ENCODE measurements at places on chromosomes 6 and 20.

DNA sequence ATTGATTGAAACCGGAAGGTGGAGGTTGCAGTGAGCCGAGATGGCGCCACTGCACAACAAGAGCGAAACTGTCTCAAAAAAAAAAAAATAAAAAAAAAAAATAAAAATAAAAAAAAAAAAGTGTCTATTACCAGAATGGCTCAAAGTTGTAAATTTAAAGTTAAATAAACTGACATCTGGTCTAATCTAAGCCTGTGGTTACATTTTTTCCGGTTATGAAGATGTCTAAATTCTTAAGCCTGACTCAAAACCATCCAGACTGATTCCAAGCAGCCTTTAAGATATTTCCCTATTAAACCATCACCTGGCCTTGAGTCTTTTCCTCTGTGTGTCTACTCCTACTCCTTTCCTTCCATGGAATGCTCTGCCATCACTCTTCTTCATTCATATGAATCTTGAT, 371.7 kb upstream of the RUNX2 start:
- DNase-seq = no peak

DNA sequence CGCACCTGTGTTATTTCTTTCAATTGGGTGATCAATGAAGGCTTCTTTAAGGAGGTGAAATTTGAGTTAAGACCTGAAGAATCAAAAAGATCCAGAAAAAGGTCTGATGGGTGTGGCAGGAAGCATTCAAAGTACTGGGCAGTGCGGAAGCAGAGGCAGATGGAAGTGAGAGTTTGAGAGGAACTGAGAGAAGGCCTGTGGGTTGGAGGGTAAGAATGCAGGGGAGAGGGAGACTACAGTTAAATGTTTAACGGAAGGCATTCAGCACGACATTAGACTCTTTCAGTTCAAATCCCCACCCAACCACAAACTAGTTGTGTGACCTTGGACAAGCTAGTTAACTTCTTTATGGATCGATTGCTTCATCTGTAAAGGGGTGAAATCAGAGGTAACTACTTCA, 50.5 kb upstream of the GCM1 start:
- DNase-seq = no peak

GRCh38 chr6:55826941-55827340, 48.4 kb downstream of the BMP5 start:
- DNase-seq = no peak

GRCh38 chr6:159817951-159818739, 18.1 kb downstream of the PNLDC1 start:
- DNase-seq = no peak

DNA sequence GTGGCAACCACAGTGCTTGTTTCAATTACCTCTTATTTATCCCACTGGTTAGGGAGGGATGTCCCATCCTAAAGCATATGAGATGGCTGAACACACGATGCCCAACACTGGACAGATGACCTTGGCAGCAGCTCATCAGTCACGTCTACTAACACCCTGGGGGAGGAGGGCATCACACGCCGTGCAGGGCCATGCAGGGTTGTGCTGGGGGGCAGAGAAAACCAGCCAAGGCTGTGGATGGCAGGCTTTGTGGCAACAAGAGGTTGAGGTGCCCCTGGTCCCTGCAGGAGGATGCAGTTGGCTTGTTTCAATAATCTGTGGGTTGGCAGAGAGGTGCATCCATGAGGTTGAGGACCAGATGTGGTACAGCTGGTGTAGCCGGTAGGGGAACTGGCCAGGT, 293.7 kb upstream of the SULF2 start:
- no peak for DNase-seq

DNA sequence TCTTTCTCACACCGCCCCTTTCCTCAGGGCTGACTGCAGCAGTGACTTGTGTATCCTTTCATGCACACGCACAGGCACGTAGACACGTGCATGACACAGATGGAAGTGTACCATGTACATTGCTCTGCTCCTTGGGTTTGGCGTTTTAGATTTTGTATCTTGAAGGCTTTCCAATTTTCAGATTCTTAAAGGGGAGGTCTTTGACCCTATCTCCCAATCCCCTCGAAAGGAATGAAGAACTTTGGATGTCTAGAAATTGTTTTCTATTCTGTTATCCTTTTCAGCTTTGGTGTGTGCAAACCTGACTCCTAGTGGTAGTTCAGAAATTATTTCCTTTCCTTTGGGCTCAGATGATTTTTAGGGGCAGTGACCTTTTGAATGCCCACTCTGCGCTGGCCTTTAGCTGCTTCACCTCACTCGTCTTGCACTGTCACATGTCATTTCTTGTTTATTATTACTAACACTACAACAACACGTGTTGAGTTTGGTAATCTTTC, 63.0 kb downstream of the HIVEP1 start:
- DNase-seq = no peak

GRCh38 chr6:42366011-42366705, 85.6 kb downstream of the TRERF1 start:
- no peak for DNase-seq

DNA sequence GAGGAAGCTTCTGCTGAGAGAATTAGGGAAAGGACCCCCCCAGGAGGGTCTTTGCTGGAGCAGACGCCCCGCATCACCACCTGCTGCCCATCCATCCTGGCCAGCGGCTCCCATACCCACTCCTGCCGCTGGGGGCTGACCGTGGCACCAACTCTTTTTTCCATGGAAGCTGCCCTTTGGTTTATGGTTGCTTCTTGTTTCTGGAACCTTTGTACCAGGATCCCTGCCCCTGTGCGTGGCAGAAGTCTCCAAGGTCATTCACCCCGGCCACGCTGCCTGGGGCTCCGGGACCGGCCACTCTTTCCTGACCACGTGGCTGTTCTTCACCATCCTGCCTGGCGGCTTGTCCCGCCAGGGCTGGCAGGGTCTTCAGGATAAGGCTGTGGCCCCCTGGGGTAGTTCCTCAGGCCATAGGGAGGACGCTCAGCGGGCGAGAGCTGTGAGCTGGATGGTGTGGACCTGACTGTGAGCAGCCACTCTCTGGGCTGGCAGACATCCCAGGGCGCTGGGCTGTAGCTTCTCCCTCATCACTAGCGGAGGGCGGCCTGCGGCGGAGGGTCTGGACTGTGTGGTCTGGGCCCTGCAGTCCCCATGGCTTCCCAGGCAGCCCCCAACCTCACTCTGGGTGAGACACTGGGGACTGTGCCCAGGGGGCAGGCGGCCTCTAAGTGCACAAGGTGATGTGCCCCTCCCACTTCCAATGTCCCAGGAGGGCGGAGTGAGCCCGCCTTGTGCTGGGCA, 22.8 kb upstream of the RBBP8NL start:
- DNase-seq = no peak

DNA sequence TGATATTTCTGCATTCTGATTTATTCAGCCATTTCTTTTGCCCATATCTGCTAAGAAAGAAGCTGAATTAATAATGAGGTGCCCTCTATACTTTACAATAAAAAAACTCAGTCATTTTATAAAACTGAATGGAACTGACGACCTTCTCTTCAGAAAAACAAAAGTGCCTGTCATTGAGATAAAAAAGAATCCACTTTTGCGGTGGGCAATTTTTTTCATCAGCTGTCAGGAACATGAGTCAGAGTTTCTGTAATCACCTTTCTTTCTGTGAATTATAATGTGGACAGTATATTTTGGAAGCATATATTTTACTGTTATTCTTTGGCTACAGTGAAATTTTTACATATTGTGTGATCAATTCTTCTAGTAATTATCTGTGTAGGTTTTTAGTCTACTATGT, 33.4 kb downstream of the IL20RA start:
- DNase-seq = no peak

DNA sequence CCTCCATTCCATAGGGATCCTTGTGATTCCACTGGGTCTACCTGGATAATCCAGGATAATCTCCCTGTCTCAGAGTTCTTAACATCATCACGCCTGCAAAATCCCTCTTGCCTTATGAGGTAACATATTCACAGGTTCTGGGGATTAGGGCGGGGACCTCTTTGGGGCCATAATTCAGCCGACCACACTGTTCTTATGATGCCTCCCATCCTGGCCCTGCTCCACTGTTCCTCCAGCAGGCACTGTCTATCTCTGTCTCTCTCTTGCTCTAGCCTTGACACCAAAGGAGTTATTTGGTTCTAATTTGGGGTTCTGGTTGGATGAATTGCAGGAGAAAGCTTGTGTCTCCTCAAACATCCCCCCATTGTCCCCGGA, 168.1 kb downstream of the NFATC2 start:
- DNase-seq = no peak

DNA sequence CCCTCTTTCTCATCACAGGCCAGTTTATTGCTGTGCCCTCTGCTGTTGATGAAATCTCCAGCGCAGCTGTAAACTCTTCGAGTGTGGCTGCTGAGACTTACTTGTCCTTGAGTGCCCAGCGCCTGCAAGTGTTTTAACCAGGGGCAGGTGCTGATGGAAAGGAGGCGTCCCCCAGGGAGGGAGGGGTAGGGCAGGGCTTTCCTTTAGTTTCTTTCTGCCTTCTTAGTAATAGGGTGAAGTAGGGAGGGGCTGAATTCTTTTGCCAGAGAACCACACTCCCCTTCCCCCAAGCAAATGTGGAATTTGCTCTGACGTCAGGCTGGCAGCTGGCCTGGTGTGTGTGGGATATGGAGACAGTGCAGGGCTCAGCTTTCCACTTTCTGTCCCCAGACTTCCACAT, 61.2 kb downstream of the IGF2R start:
- DNase-seq = no peak

DNA sequence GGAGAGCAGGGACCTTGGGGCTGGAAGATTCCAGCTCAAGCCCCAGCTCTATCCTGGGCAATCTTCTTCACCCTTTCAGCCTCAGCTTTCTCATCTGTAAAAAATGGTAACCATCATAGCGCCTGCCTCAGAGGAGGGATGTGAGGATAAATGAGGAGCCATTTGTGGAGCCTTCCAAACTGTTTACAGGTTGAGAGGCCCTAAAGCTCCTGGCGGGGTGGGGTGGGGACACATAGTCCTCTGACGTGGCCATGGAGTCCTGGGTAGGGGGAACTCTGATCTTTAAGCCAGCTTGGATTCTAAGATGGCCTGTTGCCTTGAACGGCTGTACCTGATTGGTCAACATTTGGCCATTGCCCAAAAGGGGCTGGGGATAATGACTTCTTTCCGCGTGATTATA, 111.1 kb downstream of the TOX2 start:
- no peak for DNase-seq

GRCh38 chr6:5343998-5344397, 82.7 kb downstream of the FARS2 start:
- DNase-seq = no peak

DNA sequence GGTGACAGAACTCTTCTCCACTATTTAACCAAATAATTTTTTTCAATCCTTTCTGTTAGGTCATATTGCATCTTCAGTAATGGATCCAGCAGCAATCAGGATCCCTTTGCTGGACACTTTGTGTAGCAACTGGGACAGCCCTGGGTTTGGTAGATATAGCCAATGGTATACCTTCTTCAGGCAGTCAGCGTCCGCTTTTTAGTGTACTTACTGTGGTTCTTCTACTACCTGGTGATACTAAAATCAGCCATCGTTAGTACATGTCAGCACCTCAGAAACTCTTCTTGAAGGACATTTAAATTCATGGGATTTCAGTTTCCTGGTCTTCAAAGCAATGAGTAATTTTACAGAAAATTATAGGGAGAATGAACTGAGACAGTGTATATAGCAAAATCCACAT, 93.5 kb downstream of the ADGRG6 start:
- DNase-seq = no peak

DNA sequence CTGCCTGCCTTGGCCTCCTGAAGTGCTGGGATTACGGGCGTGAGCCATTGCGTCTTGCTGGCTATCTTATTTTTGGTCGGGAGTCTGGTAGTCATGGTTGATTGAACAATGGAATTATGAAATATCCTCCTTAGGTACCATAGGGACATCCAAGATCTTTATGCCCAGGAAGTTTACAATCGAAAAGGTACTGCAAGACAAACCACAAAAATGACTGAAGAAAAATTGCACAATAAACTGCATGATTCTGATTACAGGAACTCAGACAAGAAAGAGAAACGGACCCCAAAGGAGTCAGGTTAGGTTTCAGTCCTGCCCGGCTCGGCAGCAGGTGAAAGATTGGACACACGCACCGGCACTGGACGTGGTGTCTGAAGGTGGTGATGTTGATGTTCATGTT, 5.3 kb downstream of the SLC26A8 start:
- DNase-seq = no peak

DNA sequence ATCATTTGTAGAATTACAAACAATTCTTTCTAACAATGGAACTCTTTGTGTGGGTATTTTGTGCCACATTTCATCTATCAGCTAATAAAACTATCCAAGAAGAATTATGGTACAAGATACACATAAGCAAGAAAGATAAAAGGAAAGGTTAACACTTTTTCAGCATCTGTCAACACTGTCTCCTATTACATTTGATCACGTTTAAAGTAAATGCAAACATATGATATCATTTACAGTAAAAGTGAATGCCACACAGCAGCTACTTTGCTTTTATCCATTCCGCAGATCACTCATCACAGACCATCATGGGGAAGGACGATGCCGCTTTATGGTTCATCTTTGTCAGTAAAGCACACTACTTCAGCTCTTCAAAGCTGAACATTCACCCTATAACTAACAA, 456.4 kb upstream of the MANEA start:
- no peak for DNase-seq

DNA sequence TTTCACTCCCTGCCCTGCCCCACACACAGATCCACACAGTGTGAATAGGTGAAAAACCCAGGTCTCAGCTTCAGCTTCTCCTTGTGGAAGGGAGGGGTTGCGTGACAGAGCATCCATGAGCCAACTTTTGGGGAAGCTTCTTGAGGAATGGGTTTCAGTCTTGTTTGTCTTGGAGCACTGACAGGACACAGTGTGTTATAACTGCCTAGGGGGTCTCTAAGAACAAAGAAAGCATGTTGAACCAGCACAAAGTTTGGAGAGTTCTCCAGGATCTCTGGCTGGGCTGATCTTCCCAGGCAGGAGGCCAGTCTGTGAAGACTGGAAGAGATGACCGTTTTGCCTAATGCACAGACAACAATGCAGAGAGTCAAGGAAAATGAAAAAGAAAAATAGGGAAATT, 164.5 kb downstream of the COL12A1 start:
- DNase-seq = no peak

GRCh38 chr6:110348961-110349690, 9.0 kb downstream of the METTL24 start:
- no peak for DNase-seq

- no peak for DNase-seq
These were observed 585.3 kb upstream of the MAN1A1 start for GRCh38 chr6:119934816-119935215.

GRCh38 chr6:9766240-9766915, 648.5 kb downstream of the TFAP2A start:
- no peak for DNase-seq

GRCh38 chr20:14855171-14855570, 517.8 kb upstream of the FLRT3 start:
- no peak for DNase-seq
